ENCODE measurements at places on chromosomes 11 and 22. TPM values are rescaled to one million over a fixed set of nuclear protein-coding genes. Genes with fewer than 3 reads are reported as not detected.

PANX3 gene
- polyA plus RNA-seq, result not detected

ACAT1 gene
- polyA plus RNA-seq, result 29.6 TPM

FIBP gene
- 86.0 TPM for polyA plus RNA-seq

TMEM45B gene
- 0.96 TPM for polyA plus RNA-seq

FAM180B gene
- polyA plus RNA-seq, result not detected

DNA sequence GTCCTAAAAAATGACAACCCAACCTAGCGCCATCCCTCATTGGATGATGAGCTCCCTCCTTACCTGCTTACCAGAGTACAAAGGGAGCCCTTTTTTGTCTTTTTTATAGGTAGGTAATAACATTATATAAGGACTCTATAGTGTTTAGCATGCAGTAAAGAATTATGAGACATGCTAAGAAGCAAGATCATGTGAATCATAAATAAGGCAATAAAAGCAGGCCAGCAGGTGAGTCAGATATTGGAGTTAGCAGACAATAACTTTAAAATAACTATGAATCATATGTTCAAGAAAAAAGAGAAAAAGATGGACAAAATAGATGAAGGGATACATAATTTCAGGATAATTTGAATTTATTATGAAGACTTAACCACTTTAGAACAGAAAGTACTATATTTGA, 81.5 kb downstream of the GRK3 start:
- no peak for DNase-seq
- H3K4me1 ChIP-seq, result peaks cover 4% of the 10 kb centered on the region
- H3K36me3 ChIP-seq, result peaks cover 5% of the 10 kb centered on the region
- no peaks in the 10 kb centered on the region for H3K27me3 ChIP-seq
- H3K27ac ChIP-seq, result no peak overlapping the region

DNA sequence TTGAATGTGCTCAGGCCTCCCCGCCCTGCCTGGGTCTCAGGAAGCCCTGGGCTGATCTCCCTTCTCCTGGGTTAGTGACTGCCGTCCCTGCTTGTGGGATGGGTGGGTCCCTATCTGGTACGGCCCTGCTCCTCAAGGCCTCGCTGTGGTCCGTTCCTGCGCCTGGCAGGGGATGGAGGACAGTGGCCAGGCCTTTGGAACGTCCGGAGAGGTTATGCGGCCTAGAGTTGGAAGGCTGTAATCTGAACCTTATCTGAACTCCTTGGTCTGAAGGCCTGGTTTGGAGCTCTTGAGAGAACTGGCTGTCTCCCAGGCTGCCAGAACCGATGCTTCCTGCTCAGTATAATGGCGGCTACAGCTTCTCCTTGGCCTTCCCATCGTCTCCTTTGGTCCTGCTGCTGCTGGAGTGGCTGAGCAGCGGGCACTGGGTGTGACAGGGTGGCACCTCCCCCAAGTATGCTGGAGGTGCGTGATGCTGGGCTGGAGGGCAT, 72.8 kb downstream of the FLI1 start:
- no peak overlapping the region for H3K27ac ChIP-seq
- peaks cover 12% of the 10 kb centered on the region for H3K36me3 ChIP-seq
- no peaks in the 10 kb centered on the region for H3K27me3 ChIP-seq
- no peak overlapping the region for H3K4me3 ChIP-seq
- peaks cover 66% of the 10 kb centered on the region for H3K4me1 ChIP-seq

- H3K27ac ChIP-seq, result no peak overlapping the region
- no peak overlapping the region for H3K4me3 ChIP-seq
- peaks cover 8% of the 10 kb centered on the region for H3K4me1 ChIP-seq
- DNase-seq, result no peak
Measured at GRCh38 chr11:362642-363442, 6.5 kb upstream of the B4GALNT4 start.

GRCh38 chr11:9803685-9804418, 140.0 kb downstream of the SWAP70 start:
- no peak overlapping the region for H3K27ac ChIP-seq
- H3K36me3 ChIP-seq, result no peaks in the 10 kb centered on the region
- H3K4me1 ChIP-seq, result no peaks in the 10 kb centered on the region

- peak within 1 kb of the TSS; percentile 61 for H3K4me3 ChIP-seq
- H3K27ac ChIP-seq, result no peak within 1 kb of the TSS
- H3K27me3 ChIP-seq, result peaks cover 27% of the 10 kb centered on the region
- peaks cover 14% of the 10 kb centered on the region for H3K4me1 ChIP-seq
- no peak for DNase-seq
- H3K36me3 ChIP-seq, result no peaks in the 10 kb centered on the region
Measured at GRCh38 chr11:130428316-130429119, at the start of gene ADAMTS8. ADAMTS8 (minus strand) TSS chr11:130428609; CDS start chr11:130428286, 323 bp downstream.

DNA sequence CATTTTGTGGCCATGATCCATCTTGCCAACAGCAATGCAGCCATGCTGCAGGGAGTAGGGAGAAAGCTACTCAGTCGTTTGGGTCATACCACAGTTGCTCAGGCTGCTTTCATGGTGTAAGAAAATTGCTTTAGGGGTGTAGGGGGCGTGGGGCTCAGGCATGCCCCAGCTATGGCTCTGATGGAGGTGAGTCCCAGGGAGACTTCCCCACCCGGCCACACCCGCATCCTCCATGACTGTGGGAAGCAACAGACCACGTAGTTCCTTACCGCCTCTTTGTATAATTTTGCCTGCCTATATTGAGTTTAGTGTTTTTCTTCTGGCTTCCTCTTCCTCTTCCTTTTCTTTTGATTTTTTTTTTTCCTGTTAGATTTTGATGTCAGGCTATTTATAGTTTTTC, 58.8 kb downstream of the SPECC1L start:
- H3K27me3 ChIP-seq, result no peaks in the 10 kb centered on the region
- DNase-seq, result no peak
- H3K4me3 ChIP-seq, result no peak overlapping the region
- peaks cover 24% of the 10 kb centered on the region for H3K4me1 ChIP-seq
- H3K36me3 ChIP-seq, result peaks cover 20% of the 10 kb centered on the region
- peak overlapping the region; percentile 56 for H3K27ac ChIP-seq

All from naive thymus-derived CD8-positive, alpha-beta T cell (primary cell).